ENCODE measurements at places on chromosomes 5 and 9.
A peak's percentile ranks its signal among the peaks of the same experiment; 100 is the strongest.

DNA sequence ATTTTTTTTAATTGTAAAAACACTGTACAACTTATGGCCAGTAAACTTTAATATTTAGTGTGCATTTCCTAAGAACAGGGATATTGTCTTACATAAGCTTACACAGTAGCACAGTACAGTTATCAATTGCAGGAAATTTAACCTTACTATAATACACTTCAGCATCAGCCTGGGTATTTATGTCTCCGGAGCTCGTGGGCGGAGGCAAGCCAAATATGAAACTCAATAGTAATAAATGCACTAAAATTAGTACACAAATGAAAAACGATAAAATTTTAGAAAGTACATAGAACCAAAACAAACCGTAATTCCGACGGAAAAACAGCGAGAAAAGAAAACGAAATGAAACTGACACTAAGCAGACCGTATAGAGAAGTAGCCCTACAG, 91.2 kb downstream of the ANXA2R start:
- no peak for DNase-seq

- DNase-seq: no peak
Measured at GRCh38 chr5:60493372-60493771, 206.6 kb downstream of the DEPDC1B start.

DNA sequence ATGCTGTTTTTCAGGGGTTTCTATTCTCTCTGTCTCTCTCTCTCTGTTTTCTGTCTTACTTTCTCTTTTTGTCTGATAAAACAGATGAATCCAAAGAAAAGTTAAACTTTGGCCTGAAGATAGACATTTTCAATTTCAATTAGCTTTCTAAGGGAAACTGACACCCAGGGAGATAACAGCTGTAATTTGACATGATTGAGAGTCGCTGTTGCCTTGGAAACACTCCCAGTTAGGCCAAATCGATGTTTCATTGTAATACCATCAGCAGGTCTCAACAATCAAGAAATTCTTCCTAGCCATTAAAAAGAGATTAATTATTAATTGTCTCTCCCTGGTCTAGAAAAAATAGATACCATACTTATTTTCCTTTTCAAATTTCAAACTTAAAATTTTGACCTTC, 53.0 kb downstream of the ENTREP1 start:
- DNase-seq: no peak

DNA sequence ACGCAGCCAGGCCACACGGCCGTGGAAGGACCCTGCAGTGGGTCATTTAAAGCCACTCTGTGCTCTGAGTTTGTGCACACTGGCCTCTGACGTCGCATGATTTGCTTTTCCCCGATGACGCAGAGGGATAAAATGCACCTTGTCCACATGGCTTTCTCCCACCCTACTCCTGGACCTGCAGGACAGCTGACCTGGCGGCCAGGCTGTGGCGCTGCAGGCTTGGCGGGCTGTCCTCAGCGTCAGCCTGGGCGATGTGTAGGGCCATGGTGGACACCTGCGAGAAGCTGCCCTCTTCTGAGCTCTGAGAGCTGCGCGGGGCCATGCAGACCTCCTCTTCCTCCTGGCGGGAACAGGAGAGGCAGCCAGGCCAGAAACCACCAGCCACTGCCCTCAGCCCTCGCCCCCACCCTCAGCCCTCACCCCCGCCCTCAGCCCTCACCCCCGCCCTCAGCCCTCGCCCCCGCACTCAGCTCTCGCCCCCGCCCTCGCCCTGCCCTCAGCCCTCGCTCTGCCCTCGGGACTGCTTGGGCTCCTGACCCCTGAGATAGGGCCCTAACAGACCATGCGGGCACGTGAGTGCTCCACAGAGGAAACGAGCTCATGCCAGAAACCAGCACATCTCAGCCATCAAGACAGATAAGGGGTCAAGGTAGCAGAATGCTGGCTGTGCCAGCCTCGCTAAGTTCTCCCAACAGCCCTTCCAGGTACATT, 20.0 kb upstream of the SCGB3A1 start:
- no peak for DNase-seq

DNA sequence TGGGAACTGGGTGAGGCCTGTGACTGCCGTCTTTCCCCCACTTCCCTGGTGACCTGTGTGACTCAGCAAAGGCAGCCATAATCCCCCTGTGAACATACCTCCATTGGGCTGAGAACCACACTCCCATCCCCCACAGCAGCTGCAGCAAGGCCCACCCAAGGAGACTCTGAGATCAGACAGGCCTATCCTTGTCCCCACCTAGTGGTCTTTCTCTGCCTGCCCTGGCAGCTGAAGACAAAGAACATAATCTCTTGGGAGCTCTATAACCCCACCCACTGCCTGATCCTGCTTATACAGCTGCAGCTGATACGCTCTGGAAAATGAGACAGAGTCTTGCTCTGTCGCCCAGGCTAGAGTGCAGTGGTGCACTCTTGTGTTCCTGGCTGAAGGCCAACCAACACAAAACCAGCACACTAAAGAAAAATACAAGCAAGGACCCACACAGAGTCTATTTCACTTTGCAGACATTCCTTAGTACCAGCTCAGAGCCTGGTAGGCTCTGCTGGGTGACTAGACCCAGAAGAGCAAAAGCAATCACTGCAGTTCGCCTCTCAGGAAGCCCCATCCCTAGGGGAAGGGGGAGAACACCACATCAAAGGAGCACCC, 106.7 kb downstream of the MCTP1 start:
- no peak for DNase-seq

DNA sequence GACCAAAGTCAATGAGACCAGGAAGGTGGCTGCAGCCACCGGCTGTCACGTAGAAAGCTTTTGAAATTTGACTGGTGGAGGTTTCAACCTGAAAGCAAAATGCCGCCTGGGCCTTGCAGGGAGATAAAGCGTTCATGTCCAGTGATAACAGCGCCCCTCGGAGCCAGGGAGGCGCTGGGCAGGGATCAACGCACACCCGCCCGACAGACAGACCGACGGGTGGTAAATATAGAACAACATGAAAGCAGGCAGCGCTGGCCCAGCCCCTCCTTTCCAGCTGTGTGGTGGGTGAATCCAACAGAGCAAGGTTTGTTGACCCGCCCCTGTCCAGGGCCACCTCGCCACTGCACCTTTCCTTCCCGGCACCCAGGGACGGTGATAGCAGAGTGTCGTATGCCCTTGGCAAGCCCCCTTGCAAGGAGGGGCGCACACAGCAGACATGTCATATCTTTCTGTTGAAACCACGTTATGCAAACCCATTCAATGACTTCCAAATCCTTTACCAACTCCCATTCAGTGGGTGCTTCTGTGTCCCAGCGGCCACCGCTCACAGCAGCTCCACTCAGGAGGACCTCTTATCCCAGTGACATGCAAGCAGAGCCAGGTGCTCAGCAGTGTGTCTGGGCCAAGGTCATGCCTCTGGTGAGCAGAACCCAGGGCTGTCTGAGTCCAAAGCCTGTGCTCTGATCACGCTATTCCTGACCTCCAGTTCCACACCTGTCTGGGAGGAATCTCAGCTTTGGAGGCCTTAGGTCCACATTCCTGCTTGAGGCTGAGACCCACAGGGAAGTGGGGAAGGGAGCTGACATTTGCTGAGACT, 38.7 kb downstream of the NKX2-5 start:
- DNase-seq: no peak

DNA sequence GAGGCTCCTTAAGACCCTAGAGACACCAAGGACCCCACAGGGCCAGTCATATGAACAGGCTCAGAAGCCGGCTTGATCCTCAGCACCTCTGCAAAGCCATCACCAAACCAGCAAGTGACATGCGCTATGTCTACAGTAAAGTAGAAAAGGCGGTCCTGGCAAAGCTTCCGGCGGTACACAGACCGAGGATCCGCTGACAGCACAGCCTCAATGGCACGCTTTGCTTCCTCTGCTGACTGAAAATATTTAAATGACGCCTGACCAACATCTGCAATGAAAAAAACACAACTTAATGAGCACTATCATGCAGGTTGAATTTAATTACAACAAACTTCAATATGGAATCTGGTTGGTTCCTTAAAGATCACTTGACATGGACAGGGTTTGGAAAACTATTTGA, 17.6 kb downstream of the TRMO start:
- DNase-seq: peak; percentile 59

Measured in CD4-positive, alpha-beta T cell treated with Interleukin-10 for 1 hour (primary cell).